Activated CD4-positive, alpha-beta T cell treated with anti-CD3 and anti-CD28 coated beads for 1 hour (primary cell): ENCODE measurements at places on chromosomes 1 and 21.

- no peak for DNase-seq
Observed at GRCh38 chr21:28561772-28562171, 430.9 kb downstream of the LTN1 start.

GRCh38 chr1:43613075-43613942 is 36.6 kb upstream of the KDM4A start:
- DNase-seq: no peak

GRCh38 chr1:107964336-107965109 is 457 bp downstream of the VAV3 start:
- DNase-seq: no peak

GRCh38 chr1:22380024-22380785 is 71.4 kb upstream of the ZBTB40 start:
- no peak for DNase-seq

DNA sequence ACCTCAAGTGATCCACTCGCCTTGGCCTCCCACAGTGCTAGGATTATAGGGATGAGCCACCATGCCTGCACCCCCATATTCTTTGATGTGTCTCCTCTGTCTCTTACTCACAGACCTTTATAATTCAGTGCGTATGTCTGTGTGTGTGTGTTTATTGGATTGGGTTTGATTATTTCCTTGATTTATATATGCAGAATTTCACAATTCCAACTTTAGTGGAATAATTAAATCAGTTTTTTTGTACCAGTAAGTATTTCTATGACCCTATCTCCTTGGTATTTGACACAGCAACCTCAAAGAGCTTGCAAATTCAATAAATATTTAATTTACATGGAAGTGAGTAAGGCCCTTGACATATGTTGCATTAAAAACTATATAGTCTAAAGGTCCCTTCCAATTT is 333.9 kb upstream of the ADAMTS5 start:
- no peak for DNase-seq

DNA sequence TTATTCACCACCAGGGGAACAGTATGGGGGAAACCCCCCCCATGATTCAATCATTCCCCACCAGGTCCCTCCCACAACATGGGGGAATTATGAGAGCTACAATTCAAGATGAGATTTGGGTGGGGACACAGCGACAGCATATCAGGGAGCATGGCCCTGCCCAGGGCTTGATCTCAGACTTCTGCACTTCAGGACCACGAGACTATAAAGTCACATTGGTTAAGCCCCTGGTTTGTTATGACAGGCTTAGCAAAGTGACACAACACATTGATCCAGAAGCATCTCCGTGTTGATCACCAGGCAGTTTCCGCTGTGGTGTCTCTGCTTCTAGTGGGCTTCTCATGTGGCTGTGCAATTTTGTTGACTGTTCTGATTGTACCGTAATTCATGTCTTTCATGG is 312.7 kb upstream of the C1orf174 start:
- DNase-seq: no peak

GRCh38 chr1:53580009-53580400 is 120.8 kb downstream of the DMRTB1 start:
- no peak for DNase-seq

DNA sequence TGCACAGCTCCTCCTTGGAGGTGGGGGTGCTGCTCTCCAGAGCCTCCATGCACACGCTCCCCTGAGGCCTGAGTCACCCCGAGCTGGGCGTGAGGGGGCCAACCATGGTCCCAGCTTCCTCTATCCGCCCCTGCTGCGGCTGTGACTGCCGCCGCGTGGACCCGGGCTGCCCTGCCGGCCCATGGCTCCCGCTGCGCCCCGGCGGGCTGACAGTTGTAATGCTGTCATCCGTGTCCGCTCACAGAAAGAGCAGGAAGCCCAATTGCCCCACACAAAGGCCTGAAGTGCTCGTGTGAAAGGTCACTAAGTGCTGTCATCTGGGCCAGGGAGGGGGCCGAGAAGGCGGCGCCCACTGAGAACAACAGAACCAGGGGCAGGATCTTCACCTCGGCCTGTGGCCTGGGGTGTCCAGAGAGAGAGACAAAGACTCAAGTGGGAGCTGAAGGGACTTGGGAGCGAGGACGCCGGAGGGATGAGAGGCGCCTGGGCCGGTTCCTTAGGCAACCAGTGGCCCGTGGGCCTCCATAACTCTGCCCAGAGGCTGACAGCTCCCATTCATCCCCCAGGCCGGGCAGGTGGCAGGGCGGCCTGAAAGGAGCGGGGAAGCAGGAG is 31.5 kb downstream of the OLIG1 start:
- DNase-seq: no peak

DNA sequence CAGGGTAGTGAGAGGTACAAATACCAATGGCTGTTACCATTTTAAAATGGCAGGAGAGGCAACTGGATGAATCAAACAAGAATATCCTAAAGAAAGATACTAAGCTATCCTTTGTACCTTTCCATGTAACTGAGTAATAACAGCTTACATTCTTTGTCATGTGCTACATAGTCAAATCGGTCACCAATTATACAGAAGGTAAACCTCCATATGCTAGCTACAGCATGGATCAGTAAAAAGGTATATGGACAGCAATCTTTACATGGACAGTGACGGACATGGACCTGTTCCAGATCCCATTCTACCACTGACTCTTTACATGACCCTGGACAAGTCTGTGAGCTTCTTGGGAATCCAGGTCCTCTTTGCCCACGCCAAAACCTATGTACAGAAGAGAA is 13.4 kb upstream of the MRPL9 start:
- no peak for DNase-seq

DNA sequence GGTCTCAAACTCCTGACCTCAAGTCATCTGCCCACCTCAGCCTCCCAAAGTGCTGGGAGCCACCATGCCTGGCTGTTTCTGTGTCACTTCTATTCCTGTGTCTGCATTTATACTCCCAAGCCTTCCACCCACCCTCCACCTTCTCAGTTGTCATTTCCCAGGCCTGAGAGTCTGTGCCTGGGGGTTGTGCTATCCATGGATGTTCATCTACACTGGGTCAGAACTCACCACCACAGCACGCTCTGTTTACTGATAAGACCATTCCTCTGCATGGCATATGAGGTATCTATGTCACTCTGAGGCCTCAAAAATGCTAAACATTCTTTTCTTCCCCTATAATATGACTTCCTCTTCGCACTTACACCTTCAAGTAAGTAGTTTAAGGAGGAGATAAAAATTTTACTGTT is 6.1 kb downstream of the NENF start:
- no peak for DNase-seq
